ENCODE measurements at places on chromosomes 11 and 22. TPM values are rescaled to one million over a fixed set of nuclear protein-coding genes. Genes with fewer than 3 reads are reported as not detected.

- no peak for DNase-seq
Measured at GRCh38 chr11:95605271-95605940, 184.2 kb downstream of the FAM76B start.

DNA sequence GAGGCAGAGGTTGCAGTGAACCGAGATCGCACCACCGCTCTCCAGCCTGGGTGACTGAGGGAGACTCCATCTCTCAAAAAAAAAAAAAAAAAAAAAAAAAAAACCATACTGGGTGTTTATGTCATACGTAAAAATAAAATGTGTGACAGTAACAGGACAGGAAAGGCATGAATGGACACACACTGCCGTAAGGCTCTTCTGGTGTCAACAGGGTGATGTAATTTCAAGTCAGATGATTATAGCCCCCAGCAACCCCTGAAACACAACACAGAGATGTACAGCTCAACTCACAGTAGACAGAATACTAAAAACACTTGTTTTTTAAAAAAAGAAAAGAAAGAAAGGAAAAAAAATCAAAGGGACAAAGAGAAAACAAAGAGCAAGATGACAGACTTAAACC is 22.2 kb downstream of the SBF1 start:
- no peak for DNase-seq

GRCh38 chr22:37752189-37753087 is 55.3 kb upstream of the GCAT start:
- peak; percentile 97 for DNase-seq

DNA sequence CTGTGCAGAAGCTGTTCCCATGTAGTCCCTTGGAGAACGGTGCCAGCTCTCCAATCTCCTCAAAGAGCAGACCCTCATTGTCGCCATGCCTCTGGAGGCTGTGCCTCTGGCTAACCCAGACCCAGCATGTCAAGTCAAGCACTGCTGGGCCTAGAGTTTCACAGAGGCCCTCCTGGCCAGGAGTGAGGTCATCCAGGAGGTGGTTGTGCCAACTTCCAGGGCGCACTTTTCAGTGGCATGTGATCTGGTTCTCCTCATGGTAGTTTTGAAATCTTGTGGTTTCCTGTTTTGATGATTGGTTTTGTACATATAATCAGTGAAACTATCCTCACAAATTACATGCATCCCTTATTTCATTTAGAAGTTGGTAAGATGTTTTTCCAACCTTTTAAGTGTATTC is 78.9 kb downstream of the PPFIBP2 start:
- DNase-seq = peak; percentile 66

- DNase-seq = no peak
Measured at GRCh38 chr22:45638197-45638596, 33.4 kb upstream of the ATXN10 start.

GRCh38 chr11:1930462-1930830 is 10.9 kb downstream of the TNNT3 start:
- DNase-seq = peak; percentile 24

GRCh38 chr11:126101930-126102283 is 39.2 kb upstream of the CDON start:
- no peak for DNase-seq

DNA sequence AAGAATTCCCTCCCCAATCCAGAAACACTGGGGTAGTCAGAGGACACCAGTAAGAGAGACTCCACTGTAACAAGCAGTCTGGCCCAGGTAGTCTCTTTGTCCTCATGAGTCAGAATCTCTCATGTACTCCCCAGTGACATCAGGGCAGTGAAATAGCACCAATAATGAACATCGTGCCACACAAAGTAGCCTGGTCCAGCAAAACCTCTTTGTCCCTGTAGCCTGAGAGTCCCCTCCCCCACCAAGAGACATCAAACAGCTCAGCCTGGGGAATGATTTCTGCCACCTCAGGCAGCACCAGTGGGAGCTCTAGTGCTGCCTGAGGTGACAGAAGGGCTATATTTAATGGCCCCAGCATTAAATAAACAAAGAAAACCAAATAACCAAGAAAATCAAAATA is 88.1 kb downstream of the SBF2 start:
- DNase-seq = no peak

DNA sequence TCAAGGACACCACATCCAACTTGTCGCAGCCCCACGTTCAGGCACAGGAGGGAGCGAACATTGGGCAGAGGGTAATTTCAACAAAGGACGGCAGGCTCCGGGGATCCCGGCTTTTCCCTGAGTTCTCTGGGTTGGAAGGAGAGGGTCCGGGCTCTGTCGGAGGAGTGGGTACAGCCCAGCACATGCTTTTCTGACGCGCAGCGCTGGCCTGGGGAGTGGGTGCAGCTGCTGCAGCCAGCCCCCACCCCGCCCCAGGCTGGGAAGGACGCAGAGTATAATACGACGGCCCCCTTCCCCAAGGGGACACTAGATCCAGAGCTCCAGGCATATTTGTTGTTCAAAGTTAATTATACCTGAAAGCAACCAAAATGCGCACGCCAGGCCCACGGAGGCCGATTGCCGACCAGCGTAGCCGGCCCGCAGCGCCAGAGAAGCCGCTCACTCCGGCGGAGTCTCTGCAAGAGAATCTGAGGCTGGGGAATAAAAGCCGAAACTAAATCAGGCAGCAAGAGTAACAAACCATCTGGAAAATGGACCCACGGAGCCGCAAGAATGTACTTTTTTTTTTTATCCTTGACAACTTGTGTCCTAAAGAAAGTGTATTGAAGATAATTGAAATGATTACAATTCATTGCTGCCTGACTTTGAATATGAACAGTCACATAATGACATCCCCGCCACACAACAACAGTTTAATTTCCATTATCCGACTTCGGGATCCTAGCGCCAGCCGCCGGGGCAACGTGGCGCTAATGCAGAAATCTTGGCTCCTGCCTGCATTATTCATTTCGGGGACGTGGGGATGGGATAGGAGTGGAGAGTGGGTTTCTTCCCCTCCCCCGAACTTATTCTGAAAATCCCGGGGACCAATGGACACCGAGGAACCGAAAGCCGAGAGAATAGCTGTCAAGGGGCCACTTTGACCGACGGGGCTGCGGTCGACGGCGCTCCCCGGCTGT is 14.0 kb upstream of the PAX6 start:
- DNase-seq = no peak

- DNase-seq = no peak
Measured at GRCh38 chr22:24563246-24563645, 7.4 kb downstream of the SNRPD3 start.

GRCh38 chr11:75292943-75293342 is 52.4 kb downstream of the TPBGL start:
- DNase-seq = no peak

DNA sequence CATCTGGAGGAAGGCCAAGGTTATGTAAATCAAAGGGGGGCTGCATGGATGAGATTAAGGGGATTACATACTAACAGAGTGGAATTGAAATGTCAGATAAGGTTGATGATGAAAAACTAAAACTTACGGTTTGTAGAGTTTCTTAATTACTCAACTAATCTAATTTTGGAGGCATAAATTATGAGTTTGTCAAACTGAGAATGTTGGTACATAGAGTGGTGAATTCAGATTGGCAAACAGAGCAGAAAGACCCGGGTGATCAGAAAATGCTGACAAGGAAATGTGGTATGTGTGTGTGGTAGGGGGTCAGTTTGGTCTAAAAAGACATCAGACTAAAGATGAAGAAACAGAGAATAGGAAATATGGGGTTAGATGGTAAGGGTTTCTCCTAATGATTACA is 11.0 kb downstream of the MS4A6E start:
- DNase-seq = no peak

- no peak for DNase-seq
Measured at GRCh38 chr11:78228467-78228866, 39.7 kb downstream of the USP35 start.

DNA sequence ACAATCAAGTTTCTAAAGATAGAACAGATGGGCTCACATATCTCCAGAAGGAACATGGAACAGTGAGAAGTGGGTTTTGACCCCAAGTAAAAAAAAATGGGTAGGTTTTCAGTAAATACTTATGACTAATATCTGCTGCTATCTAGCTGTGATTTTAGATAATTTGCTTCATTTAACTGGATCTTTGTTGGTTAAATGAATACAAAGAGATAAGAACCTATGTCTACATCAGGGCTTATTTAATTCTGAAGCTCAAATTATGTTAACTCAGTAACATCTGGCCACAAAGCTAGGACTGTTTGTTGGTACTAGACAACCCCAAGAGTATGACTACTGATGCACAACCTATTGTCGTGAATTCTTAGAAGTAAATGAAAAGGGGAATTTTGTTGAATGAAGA is 144.4 kb upstream of the SESN3 start:
- no peak for DNase-seq

DNA sequence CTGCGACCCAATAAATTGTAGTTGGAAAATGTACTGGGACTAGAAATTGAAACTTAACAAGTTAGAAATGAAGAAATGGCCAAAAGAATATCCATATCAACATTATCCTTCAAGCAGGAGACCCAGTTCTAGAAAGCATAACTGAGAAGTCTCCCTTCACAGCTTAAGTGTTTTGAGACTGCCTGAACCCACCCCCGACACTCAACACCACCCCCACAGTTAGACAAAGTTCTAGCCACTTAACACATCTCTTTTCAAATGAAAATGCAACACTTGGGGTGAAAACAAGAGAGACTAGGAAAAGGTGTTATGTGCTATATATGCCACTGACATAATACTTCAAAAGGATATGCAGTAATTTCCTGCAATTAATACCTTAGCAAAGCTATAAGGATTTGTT is 184.5 kb downstream of the SOX6 start:
- no peak for DNase-seq

DNA sequence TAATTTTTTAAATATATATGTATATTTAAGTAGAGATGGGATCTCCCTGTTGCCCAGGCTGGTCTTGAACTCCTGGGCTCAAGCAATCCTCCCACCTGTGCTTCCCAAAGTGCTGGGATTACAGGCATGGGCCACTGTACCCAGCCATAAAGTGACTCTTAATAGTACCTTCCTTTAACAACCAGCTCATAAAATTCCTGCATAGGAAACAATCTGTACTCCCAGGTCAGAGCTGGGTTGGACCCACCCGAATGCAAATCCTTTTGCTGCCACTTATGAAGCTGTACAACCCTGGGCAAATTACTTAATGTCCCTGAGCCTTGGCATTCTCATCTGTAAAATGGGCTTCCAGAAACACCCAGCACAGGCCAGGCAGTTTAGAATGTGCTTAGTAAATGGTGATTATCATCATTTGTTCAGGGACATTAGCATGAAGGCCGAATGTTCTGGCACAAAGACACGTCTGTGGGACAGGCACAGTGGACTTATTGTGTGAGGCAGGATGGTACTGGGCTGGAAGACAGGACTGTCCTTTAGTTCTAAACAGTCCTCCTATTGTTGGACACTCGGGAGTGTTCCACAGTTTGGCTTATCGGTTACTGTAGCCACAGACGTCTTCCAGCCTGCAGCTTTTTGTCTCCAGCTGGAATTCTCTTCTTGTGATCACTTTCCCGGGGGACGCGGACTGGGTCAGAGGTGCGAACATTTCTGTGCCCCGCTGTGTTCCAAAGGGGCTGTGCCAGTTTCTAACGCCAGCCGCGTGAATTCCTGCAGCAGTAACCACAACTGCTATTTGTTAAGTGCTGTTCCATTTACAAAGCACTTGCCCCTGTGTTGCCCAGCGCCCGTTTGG is 6.0 kb downstream of the PDXP start:
- no peak for DNase-seq

GRCh38 chr11:64146036-64146955 is 19.6 kb downstream of the MACROD1 start:
- peak; percentile 66 for DNase-seq

DNA sequence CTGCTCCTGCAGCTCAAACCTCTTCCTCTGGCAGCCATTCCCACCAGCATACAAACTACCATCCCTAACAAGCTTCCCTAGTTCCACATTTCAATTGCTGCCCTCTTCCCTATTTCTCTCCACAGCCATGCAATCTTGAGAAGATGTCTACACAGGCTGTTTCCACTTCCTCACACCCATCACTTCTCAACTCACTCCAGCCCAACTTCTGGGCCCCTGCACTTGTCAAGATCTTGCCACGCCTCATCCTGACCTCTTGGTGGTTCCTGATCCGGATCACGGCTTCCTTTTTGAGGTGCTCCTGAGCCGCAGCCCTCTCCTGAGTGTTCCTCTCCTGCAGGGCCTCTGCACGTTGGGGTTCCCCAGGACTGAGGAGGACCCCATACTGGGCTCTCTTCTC is 22.6 kb downstream of the RPL27A start:
- DNase-seq = no peak

DNA sequence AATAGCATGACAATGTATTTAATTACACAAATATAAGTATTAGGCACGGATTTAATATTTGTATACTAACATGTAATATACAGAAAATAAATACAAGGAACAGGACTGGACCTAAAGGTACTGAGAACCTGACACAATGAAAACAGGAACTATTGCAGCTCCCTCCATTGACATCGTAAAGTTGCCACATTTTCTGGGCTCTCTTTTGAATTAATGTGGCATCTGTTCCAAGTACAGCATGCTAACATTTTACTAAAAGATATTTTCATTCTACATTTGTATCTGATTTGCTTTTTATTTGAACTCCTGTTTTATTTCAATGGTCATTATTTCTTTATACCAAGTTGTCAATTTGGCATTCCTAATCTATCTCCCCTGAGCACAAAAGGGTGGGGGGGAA is 15.3 kb downstream of the PHF21A start:
- DNase-seq = no peak

DNA sequence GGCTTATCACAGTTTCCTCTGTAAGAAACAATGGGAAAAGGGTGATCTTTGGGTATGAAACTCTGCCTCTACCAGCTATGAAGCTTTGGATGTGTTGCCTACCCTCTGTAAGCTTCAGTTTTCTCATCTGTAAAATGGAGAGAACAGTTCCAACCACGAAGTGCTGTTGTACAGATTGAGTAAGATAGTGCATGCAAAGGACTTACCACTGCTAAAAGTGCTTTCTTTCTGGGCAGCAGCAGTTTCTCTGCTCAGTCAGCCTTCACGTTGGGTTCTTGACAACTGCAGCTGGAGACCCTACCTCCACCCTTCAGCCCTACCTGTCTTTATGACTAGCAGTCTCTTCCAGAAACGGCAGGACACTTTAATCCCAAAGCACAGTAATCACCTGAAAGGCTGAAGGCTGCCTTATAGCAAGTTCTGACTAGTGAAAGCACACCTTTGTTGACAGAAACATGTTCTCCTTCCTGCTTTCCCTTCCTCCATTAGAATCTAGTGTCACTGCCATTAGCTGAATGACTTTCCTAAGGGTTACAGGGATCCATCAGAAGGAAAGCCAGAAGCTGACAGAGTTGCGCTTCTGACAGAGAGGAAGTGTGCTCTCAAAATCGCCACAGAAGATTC is 91.4 kb downstream of the RPL27A start:
- no peak for DNase-seq

- DNase-seq = no peak
Measured at GRCh38 chr22:36384766-36385481, 2.8 kb downstream of the MYH9 start.

GRCh38 chr22:50726643-50727340 is 11.2 kb upstream of the ACR start:
- DNase-seq = peak; percentile 32

The DERL3 gene
- 1.1 TPM for polyA plus RNA-seq

The NPAS4 gene
- polyA plus RNA-seq = 0.05 TPM

The NEFH gene
- 0.06 TPM for polyA plus RNA-seq

The TMEM121B gene
- polyA plus RNA-seq = 0.03 TPM

The CCND1 gene
- polyA plus RNA-seq = 1.8 TPM

The ARRB1 gene
- 3.8 TPM for polyA plus RNA-seq

The FOLH1 gene
- polyA plus RNA-seq = not detected

The DBX1 gene
- polyA plus RNA-seq = not detected

The TMEM45B gene
- polyA plus RNA-seq = not detected

The KLHL35 gene
- 0.56 TPM for polyA plus RNA-seq

The SULT4A1 gene
- not detected for polyA plus RNA-seq

The CD6 gene
- 0.05 TPM for polyA plus RNA-seq

The IGSF22 gene
- 0.87 TPM for polyA plus RNA-seq

The POTEH gene
- not detected for polyA plus RNA-seq

The HEPACAM gene
- polyA plus RNA-seq = 0.05 TPM

The DEPDC7 gene
- 6.3 TPM for polyA plus RNA-seq

The LUZP2 gene
- 0.01 TPM for polyA plus RNA-seq

Measured in psoas muscle (tissue), 8 donors.